ENCODE measurements at places on chromosomes 11 and 22.

GRCh38 chr11:92340839-92341238, 116.2 kb downstream of the FAT3 start:
- peak; percentile 21 for DNase-seq

GRCh38 chr22:29268511-29269229, 602 bp downstream of the EWSR1 start:
- peak; percentile 61 for DNase-seq

DNA sequence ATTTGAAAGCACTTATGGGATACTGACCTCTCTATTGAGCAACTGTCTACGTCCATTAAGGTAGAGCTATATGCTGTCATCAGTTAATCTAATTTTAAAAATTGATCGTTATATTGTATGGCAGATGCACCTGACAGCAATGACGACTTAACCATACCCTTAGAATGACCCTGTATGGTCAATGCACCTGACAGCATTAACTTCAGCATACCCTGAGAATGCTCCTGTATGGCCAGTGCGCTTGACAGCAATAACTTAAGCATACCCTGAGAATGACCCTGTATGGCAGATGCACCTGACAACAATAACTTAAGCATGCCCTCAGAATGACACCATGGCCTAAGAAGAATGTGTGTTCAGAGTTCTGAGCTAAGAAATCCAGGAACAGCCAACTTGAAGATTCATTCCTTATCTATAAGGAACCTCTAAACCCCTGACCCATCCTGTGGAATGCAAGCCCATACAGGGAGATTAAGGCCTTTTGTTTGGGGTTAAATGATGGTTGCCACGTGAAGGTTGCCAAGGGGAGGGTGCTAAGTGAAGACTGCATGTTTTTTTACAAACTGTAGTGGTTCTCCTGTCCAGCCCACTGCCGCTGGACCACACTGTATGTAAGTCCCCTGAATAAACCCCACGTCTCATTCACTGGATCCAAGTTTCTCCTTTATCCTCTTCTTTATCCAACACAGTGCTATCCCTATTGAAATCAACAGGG, 138.3 kb downstream of the GUCY1A2 start:
- no peak for DNase-seq

DNA sequence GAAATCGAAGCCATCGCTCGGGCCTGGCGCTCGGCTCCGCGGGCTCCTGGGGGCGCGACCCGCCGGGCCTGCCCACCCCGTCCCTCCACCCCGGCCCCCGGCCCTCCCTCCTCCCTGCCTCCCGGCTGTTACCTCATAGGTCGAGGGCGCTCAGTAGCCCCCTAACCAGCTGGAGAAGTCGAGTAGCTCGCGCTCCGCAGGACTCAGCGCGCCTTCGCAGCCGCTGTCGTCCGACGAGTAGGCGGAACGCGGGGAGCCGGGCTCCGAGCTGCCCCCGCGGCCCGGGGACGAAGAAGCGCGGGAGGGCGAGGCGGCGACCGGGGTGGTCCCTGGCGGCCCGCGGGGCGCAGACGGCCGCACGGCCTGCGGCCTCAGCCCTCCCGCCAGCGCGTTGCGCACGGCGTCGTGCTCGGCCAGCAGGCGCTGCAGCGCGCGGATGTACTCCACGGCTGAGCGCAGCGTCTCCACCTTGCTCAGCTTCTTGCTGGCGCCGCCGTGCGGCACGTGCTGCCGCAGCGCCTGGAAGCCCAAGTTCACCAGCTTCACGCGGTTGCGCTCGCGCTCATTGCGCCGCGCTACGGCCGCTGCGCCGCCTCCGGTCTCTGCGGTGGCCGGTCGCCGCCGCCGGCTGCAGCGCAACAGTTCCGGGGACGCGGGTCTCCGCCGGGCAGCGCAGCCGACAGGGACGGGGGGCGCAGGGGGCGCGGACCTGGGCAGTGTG, 627 bp downstream of the ASCL2 start:
- no peak for DNase-seq

DNA sequence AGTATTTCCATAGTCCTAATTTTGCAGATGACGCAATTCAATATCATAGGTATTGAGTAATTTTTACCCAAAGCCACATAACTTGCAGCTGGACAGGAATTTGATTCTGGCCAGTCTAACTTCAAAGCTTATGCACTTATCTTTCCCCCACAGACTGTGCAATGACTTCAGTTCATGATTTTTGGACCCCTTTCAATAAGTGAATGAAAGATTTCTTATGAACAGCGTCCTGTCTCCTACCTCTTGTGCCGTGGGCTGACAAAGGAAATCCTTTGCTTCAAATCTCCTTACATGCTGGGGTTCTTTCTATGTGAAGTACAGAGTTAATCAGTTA, 217.7 kb upstream of the KIRREL3 start:
- no peak for DNase-seq

DNA sequence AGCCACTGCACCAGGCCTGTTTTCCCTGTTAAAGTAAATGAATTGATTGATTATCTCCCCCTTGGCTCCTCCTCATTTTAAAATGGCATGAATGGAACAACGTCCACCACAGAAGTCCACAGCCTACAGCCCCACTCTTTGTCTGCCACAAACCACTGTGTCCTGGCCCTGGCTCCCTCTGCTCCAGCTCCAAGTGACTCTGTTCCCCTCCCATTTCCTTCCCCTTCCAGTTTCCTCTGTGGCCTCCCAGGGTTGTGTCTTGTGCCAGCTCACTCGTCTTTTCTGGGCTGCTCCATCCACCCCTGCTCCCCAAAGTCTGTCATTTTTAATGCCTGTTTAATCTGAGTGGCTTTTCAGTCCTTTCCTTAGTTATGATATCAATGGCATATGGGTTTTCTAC, 52.4 kb upstream of the CD5 start:
- no peak for DNase-seq

DNA sequence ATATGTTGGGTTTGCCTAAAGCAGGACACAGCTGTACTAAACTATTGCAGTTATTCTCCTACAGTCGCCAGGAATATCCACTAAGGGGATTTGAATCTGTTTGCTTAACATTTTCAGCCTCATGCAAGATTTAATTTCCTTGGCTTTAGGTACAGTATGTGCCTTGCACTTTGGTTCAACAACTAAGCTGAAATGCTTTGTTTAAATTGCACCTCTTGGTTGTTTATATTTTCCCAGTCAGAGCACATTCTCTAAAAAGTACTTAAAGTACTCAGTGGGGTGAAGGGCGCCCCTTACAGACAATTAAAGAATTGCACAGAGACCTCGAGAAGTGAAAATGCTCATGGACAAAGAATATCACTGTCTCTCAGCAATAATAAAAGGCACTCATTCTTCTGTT, 107.8 kb upstream of the MTNR1B start:
- DNase-seq, result no peak

- no peak for DNase-seq
These were observed 62.5 kb upstream of the GNAZ start for GRCh38 chr22:23007823-23008222.

GRCh38 chr22:43346521-43346929, 3.4 kb upstream of the SCUBE1 start:
- peak; percentile 21 for DNase-seq

GRCh38 chr11:124219126-124219525, 21.8 kb upstream of the OR8G1 start:
- DNase-seq, result no peak

DNA sequence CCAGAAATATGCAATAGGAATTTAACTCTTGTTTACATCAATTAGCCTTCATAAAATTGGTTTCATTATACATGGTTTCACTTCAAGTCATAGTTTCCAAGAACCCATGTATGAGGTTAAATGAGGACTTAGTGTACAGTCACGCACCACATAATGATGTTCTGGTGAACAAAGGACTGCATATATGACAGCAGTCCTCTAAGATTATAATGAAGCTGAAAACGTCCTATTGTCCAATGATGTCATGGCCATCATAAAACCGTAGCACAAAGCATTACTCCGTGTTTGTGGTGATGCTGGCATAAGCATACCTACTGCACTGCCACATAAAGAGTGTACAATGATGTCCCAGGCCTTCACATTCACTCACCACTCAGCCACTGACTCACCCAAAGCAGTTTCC, 31.1 kb downstream of the SMCO4 start:
- no peak for DNase-seq

GRCh38 chr11:11213117-11213516, 139.9 kb downstream of the CSNK2A3 start:
- no peak for DNase-seq

- peak; percentile 68 for DNase-seq
These were observed 680.9 kb upstream of the ANO5 start for GRCh38 chr11:21511835-21512440.

DNA sequence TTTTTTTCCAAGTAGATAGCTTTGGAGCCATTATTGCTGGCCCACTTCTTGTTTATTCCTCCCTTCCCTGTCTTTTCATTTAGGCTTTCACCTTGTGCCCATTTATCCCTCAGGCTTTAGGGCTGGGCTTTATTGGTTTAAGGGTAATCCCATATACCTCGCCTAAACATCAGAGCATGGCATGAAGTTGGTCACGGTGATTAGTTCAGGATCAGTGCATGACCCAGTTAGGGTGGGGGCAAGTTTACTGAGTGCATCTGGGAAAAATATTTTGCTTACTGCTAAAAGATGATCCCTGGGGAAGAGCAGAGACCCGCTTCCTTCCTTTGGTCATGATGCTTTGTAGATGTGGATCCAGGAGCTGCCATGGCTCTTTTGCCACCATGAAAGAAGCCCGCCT, 153.3 kb upstream of the NECTIN1 start:
- DNase-seq, result no peak

- DNase-seq, result peak; percentile 20
These were observed 24.1 kb upstream of the CLMP start for GRCh38 chr11:123219066-123219690.

- DNase-seq, result peak; percentile 68
These were observed 25.3 kb downstream of the SCN3B start for GRCh38 chr11:123628936-123629683.

DNA sequence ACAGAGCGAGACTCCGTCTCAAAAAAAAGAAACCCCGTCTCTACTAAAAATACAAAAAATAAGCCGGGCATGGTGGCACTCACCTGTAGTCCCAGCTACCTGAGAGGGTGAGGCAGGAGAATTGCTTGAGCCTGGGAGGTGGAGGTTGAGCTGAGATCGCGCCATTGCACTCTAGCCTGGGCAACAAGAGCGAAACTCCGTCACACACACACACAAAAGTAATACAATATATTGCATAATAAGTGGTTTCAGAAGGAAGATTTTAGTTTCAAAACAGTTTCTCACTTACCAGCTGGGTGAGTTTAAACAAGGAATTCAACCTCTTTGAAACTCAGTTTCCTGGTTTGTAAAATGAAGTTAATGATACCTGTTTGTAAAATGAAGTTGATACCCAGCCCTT, 32.7 kb upstream of the HTR3A start:
- no peak for DNase-seq

- no peak for DNase-seq
These were observed 26.5 kb downstream of the NARS2 start for GRCh38 chr11:78547931-78548705.

GRCh38 chr11:113329725-113330124, 15.3 kb downstream of the TTC12 start:
- no peak for DNase-seq

DNA sequence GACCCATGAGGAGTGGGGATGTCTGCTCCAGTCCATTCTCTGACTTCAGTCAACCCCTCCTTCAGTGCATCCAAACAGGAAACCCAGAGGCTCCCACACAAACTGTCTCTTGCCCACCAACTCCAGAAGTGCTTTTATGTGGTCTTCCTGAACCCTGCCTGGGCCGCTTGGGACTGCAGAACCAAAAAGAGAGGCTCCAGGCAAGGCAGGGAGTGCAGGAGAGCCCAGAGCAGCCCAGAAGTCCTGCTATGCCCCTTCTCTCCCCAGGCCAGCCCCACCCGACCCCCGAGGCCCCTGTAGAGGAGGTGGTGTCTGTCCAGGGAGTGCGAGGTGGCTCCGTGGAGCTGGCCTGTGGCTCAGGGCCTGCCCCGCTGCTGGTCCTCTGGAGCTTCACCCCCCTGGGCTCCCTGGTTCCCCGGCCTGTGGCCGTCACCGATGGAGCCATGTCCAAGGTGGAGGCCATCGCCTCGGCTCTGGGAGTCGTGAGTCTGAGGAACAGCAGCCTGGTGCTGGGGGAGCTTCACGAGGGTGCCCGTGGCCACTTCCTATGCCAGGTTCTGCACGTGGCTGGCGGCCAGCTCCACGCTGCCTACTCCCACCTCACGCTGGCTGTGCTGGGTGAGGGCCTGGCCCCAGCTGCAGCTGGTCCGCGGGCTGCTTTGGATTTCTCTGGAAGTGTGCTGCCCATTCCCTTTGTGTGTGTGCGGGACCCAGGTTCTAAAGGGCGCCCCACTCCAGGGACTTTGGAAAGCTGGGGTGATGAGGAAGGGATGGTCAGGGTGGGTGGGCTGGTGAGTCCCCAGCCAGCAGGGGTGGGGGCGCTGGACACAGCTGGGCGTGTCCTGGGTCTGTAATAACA, 1.8 kb downstream of the VSIG10L2 start:
- DNase-seq, result no peak

GRCh38 chr11:281486-282161, 3.4 kb downstream of the NLRP6 start:
- no peak for DNase-seq

- DNase-seq, result peak; percentile 55
These were observed 292.0 kb upstream of the CTSC start for GRCh38 chr11:88629496-88629895.

- DNase-seq, result peak; percentile 6
These were observed 34.4 kb upstream of the DNAJB13 start for GRCh38 chr11:73916435-73916834.

- no peak for DNase-seq
These were observed 144.2 kb downstream of the TRIM29 start for GRCh38 chr11:119993722-119994121.

- DNase-seq, result no peak
These were observed 2.1 kb upstream of the TCF20 start for GRCh38 chr22:42272431-42272999.

- peak; percentile 46 for DNase-seq
These were observed 21.9 kb upstream of the POLD3 start for GRCh38 chr11:74570266-74571061.

DNA sequence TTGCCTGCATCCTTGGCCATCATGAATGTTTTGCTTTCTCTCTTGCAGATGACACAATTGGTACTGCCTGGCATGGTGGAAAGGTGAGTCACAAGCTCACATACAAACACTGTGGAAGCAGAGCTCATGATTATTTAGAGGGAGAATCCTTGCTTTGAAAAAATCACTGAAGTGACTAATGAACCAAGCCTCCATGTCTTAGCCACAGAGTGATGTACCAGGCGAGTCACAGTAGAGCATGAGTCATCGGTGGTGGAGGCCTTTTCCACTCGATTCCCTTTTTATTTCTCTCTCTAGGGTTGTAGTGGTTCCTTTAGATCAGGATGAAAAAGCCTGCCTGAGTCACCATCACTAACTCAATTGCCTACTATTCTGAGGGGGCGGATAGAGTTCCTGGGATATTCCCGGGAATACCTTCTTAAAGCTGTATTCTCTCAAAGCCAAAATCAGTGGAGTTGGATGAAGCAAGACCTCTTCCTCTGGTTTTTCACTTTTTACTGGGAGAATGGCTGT, 49.6 kb upstream of the ALKBH3 start:
- peak; percentile 100 for DNase-seq

- DNase-seq, result no peak
These were observed 94.0 kb upstream of the FOLH1 start for GRCh38 chr11:49302360-49302759.

GRCh38 chr22:35477911-35478582, 62.6 kb upstream of the RASD2 start:
- DNase-seq, result peak; percentile 73
